T-helper 17 cell (primary cell): ENCODE measurements at places on chromosomes 6 and 20.

DNA sequence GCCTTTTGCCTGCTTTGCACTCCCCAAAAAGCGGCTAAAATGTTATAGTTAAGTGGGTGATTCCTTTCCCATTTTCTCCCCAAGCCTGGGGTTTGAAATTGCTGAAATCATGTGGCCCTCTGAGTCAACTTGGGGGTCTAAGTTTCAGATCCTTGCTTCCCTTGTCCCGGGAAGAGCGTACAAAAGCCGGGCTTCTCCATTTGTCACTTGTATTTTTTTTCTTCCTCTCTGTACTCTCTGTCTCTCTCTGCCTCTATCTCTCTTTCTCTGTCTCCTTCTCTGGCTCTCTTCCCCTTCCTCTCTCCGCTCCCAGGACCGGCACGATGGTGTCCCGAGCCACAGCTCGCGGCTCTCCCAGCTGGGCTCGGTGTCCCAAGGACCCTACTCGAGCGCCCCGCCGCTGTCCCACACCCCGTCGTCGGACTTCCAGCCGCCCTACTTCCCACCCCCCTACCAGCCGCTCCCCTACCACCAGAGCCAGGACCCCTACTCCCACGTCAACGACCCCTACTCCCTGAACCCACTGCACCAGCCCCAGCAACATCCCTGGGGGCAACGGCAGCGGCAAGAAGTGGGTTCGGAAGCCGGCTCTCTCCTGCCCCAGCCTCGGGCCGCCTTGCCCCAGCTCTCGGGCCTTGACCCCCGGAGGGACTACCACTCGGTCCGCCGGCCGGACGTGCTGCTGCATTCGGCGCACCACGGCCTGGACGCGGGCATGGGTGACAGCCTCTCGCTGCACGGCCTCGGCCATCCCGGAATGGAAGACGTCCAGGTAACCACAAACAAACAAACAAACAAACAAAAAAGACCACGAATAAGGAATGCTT is 4.6 kb downstream of the TFAP2B start:
- DNase-seq, result no peak

GRCh38 chr6:79133173-79133572 is 55.1 kb upstream of the PHIP start:
- no peak for DNase-seq

DNA sequence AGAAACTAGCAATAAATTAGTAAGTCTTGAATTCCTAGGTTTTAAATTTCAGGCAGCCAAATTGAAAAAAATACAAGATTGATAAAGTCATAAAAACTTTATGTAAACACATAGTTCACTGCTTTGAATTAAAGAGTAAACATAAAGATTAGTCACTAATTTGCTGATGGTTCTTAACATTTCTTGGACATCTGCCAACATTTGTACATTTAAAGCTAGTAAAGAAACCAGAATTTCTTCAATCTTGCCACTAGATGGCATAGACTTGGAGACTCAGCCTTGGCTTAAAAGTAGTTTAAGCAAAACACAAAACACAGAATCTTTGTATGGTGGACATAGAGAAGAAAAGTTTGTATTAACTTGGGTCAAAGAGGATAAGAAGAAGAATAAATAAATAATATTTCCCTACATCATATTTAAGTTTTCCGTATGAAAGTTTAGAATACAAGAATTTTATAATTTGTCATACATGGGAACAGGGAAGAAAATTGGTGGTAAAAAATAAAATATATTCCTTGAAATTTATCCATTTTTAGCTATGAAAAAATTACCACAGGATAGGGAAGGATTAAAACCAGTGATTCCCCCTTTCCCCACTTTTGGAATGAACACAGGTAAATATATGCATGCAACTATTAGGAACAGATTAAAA is 41.7 kb upstream of the FAM135A start:
- no peak for DNase-seq

GRCh38 chr6:91462241-91462640 is 875.4 kb upstream of the MAP3K7 start:
- DNase-seq, result no peak

GRCh38 chr6:45493761-45494160 is 116.0 kb upstream of the SUPT3H start:
- no peak for DNase-seq
